ENCODE measurements at places on chromosomes 11 and 22.
A peak's percentile ranks its signal among the peaks of the same experiment; 100 is the strongest.

DNA sequence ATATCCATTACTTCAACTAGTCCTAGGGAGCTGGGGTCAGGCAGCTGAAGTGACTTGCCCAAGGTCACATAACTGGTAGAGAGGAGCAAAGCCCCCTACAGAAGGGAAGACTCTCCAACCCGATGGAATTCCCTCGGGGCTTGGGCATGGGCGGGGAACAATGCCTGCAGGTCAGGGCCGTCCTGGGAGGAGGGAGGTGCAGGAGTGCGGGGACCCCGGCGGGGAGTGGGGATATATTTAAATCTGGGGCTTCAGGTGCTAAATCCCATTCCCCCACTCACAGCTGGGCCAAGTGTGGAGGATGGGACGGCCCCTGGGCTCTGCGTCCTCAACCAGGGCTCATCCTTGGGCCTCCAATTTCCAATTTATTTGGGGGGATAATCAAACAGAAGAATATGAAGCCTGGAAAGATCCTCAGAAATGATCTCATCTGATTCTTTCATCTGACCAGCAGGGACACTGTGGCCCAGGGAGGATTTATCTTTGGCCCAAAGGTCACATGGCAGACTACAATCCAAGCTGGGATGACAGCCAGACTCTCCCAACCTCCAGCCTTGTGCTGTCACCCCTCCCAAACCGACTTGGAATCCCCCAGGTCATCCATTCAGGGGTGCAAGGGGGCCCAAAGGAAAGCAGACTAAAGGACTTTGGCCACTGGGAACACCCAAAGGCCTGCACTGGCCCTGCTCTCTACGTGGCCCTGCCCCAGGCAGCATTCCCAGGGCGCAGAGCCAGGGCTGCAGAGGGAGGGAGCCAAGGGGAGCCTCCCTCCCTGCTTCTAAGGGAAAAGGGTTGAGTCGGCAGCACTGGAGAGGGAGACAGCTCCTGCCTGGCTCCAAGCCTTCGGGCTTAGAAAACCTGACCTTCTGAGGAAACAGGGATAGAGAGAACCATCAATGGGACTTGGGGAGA is 8.7 kb upstream of the C1QTNF6 start:
- peak; percentile 92 for DNase-seq

DNA sequence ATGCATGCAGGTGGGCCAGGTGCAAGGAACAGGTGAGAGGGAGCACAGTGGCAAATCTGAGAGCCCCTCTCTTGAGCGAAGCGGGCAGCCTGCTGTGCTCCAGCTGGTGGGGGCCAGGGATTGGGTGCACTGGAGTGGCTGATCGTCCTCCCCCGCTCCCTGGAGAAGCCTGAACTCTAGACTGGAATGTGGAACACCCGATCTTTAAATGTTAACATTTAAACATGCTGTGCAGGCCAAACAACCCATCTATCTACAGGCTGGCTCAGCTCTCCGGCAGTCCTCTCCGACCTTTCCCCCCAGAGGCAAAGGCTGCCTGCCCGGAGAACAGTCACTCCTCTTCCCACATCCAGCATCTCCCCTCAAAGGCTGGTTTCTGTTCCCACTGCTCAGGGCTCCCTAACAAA is 5.1 kb downstream of the MRGPRF start:
- no peak for DNase-seq

- no peak for DNase-seq
Measured at GRCh38 chr11:75219869-75220268, 20.7 kb upstream of the TPBGL start.

DNA sequence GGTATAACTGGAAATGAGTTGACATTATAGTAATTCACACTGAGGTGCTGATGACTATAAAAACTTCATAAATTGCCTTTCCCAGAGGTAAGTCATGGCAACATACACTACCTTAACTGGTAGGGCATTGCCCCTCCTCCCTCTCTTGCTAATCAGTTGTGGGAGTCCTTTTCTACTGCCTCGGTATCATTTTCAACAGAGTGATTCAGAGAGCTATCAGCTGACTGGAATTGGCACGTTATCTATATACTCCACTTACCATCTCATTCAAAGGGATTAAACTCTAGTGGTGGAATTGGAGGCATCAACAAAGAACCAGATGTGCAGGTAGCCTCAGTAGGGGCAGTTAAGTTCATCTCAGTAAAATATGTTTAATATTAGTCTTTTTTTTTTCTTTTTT is 8.0 kb upstream of the NUP160 start:
- DNase-seq: no peak

GRCh38 chr11:116505298-116506262 is 267.2 kb downstream of the BUD13 start:
- DNase-seq: no peak

GRCh38 chr11:6202041-6202440 is 3.0 kb downstream of the OR52W1 start:
- DNase-seq: no peak

GRCh38 chr11:10418259-10418949 is 36.7 kb upstream of the AMPD3 start:
- no peak for DNase-seq

DNA sequence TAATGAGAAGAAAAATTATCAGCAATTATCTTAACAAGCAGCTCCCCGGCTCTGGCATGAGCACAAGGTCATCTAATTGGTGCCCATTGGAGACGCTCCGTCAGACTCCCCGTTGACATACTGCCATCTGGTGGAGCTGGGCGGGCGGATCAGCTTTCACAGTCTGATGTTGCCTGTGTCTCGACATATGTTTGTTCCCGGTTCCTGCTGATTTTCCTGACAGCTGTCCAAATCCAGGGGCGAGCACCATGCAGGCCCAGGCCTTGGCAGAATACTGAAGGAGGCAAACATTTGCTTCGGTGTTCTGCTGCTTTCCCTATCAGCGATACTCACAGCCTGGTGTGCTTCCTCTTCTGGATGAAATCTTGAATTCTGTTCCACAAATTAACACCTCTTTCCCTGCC is 43.8 kb upstream of the BARX2 start:
- no peak for DNase-seq

- DNase-seq: no peak
Measured at GRCh38 chr11:35242412-35243242, 103.7 kb downstream of the CD44 start.

GRCh38 chr22:47645450-47645914 is 883.0 kb downstream of the TBC1D22A start:
- no peak for DNase-seq

DNA sequence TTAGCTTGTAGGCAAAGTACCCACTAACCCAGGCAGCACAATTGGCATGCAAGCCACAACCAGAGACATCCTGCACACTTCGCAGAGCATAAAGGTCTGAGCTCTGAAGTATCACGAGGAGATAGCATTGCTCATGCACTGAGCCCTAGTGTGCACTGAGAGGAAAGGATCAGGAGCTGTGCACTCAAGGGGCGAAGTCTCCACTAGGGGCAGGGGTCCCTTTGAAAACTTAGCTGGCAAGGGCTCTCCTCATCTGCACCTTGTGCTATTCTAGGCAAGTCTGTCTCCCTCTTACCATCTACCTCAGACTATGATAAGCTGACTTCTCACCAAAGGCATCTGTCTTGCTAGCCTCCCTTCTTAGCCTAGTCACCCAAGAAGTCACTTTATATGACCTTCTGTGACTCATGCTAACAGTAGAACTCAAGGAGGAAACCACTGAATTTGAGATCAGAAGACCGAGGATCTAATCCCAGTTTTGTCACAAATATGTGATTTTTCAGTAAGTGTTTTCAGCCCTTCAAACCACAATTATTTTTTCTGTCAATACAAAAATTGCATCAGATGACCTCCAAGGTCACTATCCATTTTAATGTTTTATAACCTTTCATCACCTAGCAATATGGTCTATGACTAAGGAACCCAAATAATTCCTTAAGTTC is 1078.0 kb downstream of the NTM start:
- DNase-seq: no peak

- no peak for DNase-seq
Measured at GRCh38 chr22:26367402-26368245, 61.4 kb upstream of the ASPHD2 start.

DNA sequence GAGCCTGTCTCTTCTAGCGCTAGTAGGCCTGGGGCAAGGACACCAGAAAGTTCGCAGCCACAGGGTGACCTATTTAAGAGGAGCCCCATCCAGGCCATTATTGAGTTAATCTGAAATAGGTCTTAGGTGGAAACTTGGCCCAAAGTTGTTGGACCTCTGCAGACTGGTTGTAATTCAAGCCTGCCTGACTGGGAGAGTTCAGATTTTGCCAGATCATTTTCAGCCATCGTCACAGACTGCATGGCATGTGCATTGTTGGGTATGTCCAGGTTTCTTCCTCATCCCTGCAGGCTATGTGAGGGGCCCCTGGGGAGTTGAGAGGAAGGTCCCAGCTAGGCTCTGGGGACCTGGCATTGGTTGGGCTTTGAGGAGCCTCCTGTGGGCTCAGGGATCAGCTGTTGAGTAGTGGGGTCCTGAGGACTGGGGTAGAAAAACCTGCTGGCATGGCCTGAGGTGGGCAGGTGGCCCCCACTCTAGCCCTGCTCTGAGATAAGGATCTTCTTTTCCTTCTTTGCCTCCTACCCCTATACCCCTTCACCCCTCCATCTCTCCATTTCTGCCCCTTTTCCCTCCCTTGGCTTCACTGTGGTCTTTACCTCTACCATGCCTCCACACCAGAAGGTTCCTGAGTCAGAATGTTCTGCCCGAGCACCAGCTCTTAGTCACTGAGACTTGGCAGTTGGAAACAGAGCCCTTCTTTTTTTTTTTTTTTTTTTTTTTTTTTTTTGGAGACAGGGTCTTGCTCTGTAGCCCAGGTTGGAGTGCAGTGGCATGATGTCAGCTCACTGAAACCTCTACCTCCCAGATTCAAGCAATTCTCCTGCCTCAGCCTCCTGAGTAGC is 112.7 kb downstream of the MORC2 start:
- DNase-seq: no peak
